ENCODE measurements at places on chromosomes 4 and X.

- no peak for DNase-seq
Observed at GRCh38 chr4:174835536-174835935, 6.5 kb upstream of the GLRA3 start.

DNA sequence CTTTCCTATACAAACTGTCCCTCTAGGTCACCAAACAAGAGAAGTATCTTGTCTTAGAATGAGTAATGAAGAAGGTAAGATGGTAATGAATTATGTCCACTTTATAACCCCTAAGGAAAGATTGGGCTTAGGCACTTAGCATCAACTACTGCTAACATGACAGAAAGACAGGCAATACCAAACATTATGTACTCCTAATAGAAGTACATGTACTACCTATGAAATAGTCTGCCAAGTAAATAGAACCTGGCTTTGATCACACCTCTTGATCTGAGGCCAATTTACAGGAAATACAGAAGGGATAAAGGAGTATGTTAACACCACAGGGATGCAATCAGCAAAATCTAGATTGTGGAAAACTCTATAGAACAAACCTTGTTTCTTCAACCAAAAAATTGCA, 14.1 kb upstream of the PCYT1B start:
- DNase-seq, result no peak

- no peak for DNase-seq
Observed at GRCh38 chrX:43716144-43716543, 60.0 kb downstream of the MAOA start.

- DNase-seq, result no peak
Observed at GRCh38 chr4:181158971-181159370, 1084.2 kb upstream of the TENM3 start.

- no peak for DNase-seq
Observed at GRCh38 chr4:3725936-3726870, 40.0 kb upstream of the ADRA2C start.

- no peak for DNase-seq
Observed at GRCh38 chr4:55004831-55005230, 120.6 kb downstream of the KDR start.

DNA sequence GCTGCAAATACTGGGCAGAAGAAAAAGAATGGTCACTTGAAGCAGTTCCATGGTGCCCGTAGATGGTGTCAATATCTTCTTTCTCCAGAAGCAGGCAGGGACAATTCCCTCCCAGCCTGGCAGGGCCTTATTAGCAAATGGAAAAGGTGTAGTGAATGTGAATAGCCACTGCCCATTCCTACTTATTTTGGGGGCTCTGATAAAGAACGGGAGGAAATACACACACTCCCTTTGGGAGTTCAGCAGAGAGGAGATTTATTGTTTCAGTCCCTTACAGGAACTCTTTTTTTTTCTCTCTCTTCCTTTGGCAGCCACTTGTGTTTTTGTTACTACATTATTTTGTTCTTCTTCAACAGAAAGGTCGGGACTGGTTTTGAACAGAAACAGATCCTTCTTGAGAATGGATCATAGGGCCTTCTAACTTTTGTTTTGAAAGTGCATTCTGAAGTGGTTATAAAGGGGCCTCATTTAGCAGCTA, at the start of gene EMCN:
Gene EMCN (minus strand): TSS at position 159 of the 478 bp plus-strand sequence. CDS start 108 bp downstream, at position 51.
- DNase-seq, result no peak

DNA sequence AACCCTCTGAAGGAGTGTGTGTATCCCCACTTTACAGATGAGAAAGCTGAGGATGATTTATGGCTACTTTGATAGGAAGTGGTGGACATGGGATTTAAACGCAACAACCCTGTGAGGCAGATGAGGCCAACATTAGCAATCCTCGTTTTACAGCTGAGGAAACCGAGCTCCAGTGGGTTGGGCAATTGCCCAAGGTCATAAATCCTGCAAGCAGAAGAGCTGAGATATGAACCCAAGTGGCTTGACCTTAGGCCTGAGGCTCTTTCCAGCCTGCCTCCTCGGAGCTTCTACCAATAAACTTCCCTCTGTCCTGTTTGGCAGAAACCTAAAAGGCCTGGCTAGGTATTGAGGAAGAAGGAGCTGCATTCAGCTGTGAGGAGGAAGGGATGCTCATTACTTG, 185.5 kb upstream of the RBPJ start:
- no peak for DNase-seq

DNA sequence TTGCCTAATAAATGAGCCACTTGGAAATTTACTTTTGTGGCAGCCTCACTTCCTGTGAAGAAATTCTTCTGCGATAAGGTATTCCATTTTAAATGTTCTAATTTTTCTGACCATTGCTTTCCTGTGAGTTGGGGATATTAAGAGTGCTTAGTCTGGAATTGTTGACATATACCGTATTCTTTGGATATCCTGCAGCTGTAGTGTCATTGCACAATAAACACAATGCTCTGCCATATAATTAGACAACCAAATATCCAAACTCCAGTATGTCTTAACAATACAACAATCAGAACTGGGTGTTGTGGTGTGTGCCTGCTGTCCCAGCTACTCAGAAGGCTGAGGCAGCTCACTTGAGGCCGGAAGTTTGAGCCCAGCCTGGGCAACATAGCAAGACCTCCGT, 99.4 kb downstream of the LUZP4 start:
- DNase-seq, result no peak

DNA sequence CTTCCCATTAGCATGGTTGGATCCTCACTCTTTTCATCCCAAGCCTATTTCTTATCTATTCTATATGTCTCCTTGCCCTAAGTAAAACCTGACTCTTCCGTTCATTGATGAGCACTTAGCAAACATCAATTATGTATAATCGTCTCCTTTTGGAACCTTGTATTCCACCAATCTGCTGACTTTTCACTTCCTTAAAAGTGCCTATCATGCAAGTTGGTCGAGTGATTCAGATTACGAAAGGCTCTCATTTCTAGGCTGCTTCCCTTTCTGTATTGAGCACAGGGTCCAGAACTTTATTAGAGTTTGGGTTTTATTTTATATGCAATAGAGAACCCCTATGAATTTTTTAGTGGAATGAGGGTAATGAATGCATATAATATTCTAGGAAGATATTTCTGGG, 27.1 kb upstream of the ALB start:
- no peak for DNase-seq

DNA sequence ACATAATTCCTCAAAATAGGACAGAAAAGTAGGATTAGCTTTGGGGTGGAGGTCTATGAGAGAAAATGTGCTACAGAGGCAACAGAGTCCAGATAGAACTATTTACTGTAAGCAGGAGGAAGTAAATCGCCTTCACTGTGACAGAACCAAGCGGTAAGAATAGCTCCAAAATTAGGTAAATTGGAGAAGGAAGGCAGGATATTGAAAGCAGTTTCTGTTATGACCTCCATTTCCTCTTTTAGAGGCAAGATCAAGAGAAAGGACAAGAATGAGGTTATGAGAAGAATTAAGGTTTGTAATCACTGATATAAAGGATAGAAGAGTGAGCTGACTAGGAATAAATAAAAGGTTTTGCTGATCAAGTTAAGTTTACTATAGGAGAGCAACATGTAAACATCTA, 44.1 kb upstream of the NEUROG2 start:
- DNase-seq, result no peak

GRCh38 chr4:73917081-73917501, 47.9 kb downstream of the CXCL1 start:
- no peak for DNase-seq

GRCh38 chrX:72576141-72576894, 3.7 kb upstream of the HDAC8 start:
- DNase-seq, result no peak

DNA sequence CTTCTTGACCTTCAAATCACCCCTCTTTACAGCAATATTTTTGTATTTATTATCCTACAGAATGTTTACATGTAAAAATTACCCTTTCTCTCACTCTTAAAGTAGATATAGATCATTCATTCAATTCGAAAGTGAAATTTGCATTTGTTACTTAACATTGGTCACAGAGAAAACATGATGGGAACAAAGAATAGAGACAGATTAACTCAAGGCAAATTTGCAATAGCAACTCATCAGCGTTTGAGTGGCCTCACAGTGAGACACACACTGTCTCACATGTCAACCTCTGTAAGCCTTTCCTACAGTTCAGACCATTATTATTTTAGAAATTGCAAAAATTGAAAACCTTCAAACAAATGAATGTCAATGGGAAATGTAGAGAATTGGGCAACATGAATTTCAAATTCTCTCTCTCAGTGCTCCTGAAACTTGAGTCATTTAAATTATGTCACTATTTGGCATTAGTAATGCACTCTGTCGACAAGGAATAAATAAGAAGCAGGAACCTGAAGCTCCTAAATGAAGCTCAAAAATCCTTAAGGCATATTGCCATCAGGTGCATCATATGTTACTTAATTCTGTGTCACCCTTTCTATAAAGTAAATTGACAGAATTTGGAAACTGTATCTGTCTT, 148.3 kb upstream of the ANXA10 start:
- no peak for DNase-seq

DNA sequence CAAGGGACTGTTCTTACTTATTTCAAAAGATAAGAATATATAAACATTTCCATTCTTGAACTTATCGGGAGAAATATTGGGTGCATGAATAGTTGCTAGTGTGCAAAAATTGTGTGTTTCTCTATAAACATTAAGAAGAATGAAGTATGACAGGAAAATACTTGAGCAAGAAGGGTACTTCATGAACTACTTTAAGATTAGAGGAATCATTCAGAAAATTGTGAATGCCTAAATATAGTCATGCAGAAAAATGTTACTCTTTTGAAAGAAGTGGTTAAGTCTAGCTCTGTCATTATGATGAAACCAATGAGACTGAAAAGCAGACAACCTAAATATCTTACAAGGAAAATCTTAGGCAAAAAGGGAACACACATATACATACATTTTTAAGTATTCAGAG, 207.8 kb upstream of the PCDH18 start:
- no peak for DNase-seq

GRCh38 chr4:165476214-165477098, 97.6 kb downstream of the CPE start:
- DNase-seq, result no peak

GRCh38 chr4:108045687-108046024, 56.0 kb downstream of the HADH start:
- DNase-seq, result no peak

- DNase-seq, result no peak
Observed at GRCh38 chrX:35699642-35700041, 98.5 kb upstream of the MAGEB16 start.

DNA sequence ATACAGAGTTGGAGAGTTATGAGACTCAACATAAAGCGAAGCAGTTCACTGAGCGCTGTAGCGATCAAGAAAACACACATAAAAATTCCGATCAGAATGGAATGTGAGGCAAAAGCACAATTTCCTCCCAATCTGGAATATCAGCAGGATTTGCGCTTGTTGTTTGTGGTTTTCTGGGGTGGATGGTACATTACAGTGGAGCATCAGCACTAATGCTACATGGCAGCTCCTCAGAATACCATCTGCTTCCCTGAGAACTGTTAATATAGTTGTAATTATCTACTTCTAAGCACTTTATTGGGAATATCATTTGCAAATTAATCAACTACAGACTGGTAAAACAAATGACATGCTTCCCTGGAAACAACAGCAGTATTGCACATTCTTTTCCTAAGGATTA, 324.1 kb upstream of the PPARGC1A start:
- no peak for DNase-seq

All from stimulated activated naive CD4-positive, alpha-beta T cell (primary cell).